ENCODE measurements at places on chromosomes 2 and 18. TPM values are rescaled to one million over a fixed set of nuclear protein-coding genes. Genes with fewer than 3 reads are reported as not detected.

Gene FABP1
- 930 TPM for total RNA-seq

Gene PSD4
- total RNA-seq, result 8.6 TPM

Gene EML6
- total RNA-seq, result 19.9 TPM

Gene ACTG2
- 0.13 TPM for total RNA-seq

Gene NEU4
- 107 TPM for total RNA-seq

Gene CRYGD
- total RNA-seq, result not detected

Gene NR4A2
- total RNA-seq, result not detected

GRCh38 chr2:39647104-39647765 is 18.5 kb upstream of the TMEM178A start:
- peaks cover 7% of the 10 kb centered on the region for H3K4me1 ChIP-seq
- no peak overlapping the region for H3K27ac ChIP-seq

DNA sequence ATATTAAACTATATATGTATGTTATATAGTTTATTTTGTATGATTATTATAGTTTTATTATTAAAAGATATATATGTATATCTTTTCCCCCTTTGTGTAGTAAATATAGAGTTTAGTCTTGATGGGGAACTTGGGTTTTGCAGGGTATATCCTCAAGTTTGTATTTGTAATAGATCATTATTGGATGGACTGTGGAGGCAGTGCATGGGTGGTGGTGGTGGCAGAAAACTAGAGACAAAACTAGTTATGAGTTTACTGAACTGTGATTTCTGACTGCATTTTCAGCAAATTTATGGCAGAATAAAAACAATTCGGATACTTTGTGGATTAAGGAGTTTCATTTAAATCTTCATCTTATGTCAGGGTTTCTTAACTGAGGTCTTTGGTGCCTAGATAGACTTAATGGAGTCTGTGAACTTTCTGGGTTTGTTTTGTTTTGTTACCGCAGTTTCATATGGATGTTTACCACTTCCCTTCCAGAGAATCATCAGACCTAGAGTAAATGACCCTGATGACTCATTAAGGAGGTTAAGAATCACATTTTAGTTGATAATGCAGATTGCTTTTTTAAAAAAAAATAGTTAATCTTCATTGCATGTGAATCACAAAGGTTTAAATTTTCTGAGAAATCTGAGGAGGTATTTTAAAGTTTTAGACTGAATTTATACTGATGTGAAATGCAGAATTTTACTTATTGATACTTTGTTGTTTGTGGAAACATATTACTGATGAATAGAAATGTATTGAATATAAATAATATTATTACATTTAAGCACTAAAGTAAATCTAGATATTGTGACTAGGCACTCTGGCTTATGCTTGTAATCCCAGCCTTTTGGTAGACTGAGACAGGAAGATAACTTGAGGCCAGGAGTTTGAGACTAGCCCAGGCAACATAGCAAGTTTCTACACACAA is 14.5 kb downstream of the EPC2 start:
- H3K4me3 ChIP-seq, result no peak overlapping the region
- H3K4me1 ChIP-seq, result peaks cover 43% of the 10 kb centered on the region
- no peak for DNase-seq
- no peak overlapping the region for H3K27ac ChIP-seq
- no peaks in the 10 kb centered on the region for H3K27me3 ChIP-seq
- H3K36me3 ChIP-seq, result no peaks in the 10 kb centered on the region

GRCh38 chr18:33277431-33277830 is 163.1 kb downstream of the CCDC178 start:
- no peak for DNase-seq
- H3K27me3 ChIP-seq, result no peaks in the 10 kb centered on the region
- H3K4me1 ChIP-seq, result no peaks in the 10 kb centered on the region
- H3K27ac ChIP-seq, result no peak overlapping the region
- H3K4me3 ChIP-seq, result no peak overlapping the region

DNA sequence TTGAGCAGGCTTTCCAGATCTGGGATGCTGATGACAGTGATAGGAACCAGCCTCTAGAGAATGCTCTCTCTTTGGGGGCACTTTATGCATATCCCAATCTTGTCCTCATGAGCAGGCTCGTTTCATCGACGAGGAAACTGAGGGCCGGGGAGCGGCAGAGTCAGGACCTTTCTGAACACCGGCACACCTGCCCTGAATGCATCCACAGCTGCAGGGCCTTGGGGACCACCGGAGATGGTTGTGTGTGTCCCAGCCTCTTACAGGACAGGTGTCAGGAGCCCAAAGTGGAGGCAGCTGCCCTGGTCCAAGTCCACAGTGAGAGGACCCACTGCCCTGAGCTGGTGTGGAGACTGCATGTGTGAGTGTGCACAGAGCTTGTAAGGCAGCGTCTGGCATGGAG is 47.6 kb upstream of the FAHD2A start:
- no peak for DNase-seq
- no peaks in the 10 kb centered on the region for H3K36me3 ChIP-seq
- no peak overlapping the region for H3K27ac ChIP-seq
- no peaks in the 10 kb centered on the region for H3K4me1 ChIP-seq
- H3K4me3 ChIP-seq, result no peak overlapping the region

DNA sequence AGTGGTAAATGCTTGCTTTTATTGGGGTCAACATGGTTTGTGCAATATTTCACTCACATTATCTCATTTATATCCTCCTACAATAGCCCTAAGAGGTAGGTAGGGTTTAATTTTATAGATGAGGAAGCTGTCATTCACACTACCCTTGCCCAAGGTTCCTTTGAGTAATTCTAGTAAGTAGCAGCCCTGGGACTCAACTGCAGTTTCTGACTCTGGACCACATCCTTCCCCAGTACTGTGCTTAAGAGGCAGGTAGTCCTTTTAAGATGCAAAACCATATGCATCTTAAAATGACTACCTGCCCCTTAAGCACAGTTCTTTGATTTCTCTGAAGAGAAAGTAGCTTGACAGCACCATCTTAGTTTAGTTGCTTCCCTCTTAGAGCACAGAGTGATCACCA is 15.7 kb upstream of the NT5C1B start:
- DNase-seq, result no peak
- H3K4me3 ChIP-seq, result no peak overlapping the region
- H3K27me3 ChIP-seq, result no peaks in the 10 kb centered on the region
- H3K4me1 ChIP-seq, result no peaks in the 10 kb centered on the region
- no peaks in the 10 kb centered on the region for H3K36me3 ChIP-seq

GRCh38 chr2:189328848-189329245 is 112.4 kb upstream of the WDR75 start:
- no peak overlapping the region for H3K4me3 ChIP-seq
- no peaks in the 10 kb centered on the region for H3K4me1 ChIP-seq
- no peak for DNase-seq
- H3K36me3 ChIP-seq, result no peaks in the 10 kb centered on the region
- H3K27ac ChIP-seq, result no peak overlapping the region
- no peaks in the 10 kb centered on the region for H3K27me3 ChIP-seq

GRCh38 chr2:39164089-39164488 is 43.2 kb upstream of the SOS1 start:
- no peak for DNase-seq
- H3K27me3 ChIP-seq, result no peaks in the 10 kb centered on the region
- H3K4me3 ChIP-seq, result no peak overlapping the region
- H3K36me3 ChIP-seq, result no peaks in the 10 kb centered on the region
- H3K27ac ChIP-seq, result no peak overlapping the region

- no peak overlapping the region for H3K4me3 ChIP-seq
- H3K36me3 ChIP-seq, result peaks cover 14% of the 10 kb centered on the region
- H3K27me3 ChIP-seq, result no peaks in the 10 kb centered on the region
- peaks cover 36% of the 10 kb centered on the region for H3K4me1 ChIP-seq
- no peak overlapping the region for H3K27ac ChIP-seq
Observed at GRCh38 chr2:215979620-215980019, 33.7 kb downstream of the MREG start.

DNA sequence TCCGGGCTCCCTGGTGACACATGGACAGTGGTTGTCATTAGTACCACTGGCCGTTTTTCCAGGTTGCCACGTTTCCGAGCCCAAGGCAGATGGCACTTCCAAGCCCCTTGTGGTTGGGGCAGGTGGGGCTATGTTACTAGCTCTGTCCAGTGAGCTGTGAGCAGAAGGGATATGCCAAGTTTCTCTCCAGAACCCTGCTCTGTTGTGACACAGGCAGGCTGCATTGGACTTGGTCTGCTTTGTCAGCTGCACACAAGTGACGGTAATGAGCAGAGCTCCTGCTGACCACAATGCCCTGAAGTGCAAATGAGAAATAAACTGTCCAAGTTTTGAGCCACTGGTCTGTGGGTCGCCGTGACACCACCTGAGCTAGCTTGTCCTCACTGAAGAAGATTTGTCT is 118.8 kb downstream of the GYPC start:
- H3K4me1 ChIP-seq, result peaks cover 8% of the 10 kb centered on the region
- H3K27ac ChIP-seq, result no peak overlapping the region
- no peaks in the 10 kb centered on the region for H3K36me3 ChIP-seq
- no peak overlapping the region for H3K4me3 ChIP-seq

DNA sequence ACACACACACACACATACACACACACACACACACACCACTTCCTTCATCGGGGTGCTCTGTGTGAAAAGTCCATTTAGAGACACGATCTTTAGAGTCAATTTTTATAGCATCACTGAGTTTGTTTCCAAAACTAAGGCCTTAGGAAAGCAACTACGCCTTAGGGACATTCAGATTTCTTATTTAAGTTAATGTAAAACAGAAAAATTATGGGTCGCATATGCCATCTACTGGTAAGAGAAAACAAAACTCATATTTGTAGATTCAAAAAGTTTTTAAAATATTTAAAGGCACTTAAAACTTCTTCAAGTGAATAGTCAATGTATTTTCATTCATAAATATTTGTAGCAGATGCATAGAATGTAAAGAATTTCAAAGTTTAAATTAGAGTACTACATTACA is 166.2 kb downstream of the ATAD2B start:
- H3K36me3 ChIP-seq, result peaks cover 7% of the 10 kb centered on the region
- no peak overlapping the region for H3K27ac ChIP-seq
- H3K4me3 ChIP-seq, result no peak overlapping the region
- DNase-seq, result peak; percentile 7
- H3K27me3 ChIP-seq, result no peaks in the 10 kb centered on the region

DNA sequence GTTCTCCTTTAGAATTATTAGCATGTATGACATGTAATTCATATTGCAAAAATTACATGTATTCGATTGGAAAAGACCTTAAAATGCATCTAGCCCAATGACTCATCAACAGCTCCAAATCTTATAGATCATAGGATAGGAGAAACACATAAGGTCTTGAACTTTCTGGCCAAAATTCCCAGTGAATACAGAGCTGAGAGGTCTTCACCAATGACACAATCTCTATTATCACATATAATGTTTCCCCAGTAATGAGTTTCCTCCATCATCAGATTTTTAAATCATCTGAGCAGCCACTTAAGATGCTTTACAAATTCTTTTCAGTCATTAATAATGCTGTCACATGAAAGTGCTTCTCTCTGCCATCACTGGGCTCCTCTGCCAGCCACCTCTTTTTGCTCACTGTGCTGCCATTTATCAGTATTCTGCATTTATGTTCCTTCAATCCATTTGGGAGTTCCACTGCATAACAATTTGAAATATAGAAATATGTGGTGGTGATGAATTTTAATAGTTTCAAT is 804.9 kb downstream of the SUCLG1 start:
- no peaks in the 10 kb centered on the region for H3K36me3 ChIP-seq
- H3K27me3 ChIP-seq, result no peaks in the 10 kb centered on the region
- no peak overlapping the region for H3K27ac ChIP-seq
- H3K4me1 ChIP-seq, result no peaks in the 10 kb centered on the region
- no peak overlapping the region for H3K4me3 ChIP-seq

DNA sequence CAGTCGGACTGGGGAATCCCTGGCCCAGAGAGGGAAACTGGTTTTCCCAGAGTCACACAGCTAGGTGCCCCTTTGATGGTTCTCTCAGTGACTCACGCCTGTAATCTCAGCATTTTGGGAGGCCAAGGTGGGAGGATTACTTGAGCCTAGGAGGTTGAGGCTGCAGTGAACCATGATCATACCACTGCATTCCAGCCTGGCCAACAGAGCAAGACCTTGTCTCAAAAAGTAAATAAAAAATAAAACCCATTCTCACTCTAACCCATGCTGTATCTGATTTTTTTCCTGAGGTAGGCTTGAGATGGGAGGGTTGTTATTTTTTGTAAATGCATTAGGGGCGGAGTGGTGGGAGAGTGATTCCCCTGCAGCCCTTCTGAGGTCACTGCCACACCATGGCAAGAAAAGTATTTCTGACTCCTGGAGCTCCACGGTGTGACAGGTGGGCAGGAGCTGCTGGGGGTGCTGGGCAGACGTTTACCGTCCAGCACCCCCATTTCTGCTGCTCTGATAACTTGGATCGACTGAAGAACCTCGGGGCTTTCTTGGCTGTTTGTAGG is 60.3 kb downstream of the HPCAL1 start:
- H3K27ac ChIP-seq, result no peak overlapping the region
- H3K27me3 ChIP-seq, result no peaks in the 10 kb centered on the region
- DNase-seq, result no peak
- H3K4me1 ChIP-seq, result peaks cover 58% of the 10 kb centered on the region
- H3K4me3 ChIP-seq, result no peak overlapping the region

- no peaks in the 10 kb centered on the region for H3K27me3 ChIP-seq
- no peak for DNase-seq
- no peaks in the 10 kb centered on the region for H3K36me3 ChIP-seq
- no peak overlapping the region for H3K27ac ChIP-seq
- H3K4me3 ChIP-seq, result no peak overlapping the region
Observed at GRCh38 chr18:46386788-46387187, 270.2 kb downstream of the LOXHD1 start.

DNA sequence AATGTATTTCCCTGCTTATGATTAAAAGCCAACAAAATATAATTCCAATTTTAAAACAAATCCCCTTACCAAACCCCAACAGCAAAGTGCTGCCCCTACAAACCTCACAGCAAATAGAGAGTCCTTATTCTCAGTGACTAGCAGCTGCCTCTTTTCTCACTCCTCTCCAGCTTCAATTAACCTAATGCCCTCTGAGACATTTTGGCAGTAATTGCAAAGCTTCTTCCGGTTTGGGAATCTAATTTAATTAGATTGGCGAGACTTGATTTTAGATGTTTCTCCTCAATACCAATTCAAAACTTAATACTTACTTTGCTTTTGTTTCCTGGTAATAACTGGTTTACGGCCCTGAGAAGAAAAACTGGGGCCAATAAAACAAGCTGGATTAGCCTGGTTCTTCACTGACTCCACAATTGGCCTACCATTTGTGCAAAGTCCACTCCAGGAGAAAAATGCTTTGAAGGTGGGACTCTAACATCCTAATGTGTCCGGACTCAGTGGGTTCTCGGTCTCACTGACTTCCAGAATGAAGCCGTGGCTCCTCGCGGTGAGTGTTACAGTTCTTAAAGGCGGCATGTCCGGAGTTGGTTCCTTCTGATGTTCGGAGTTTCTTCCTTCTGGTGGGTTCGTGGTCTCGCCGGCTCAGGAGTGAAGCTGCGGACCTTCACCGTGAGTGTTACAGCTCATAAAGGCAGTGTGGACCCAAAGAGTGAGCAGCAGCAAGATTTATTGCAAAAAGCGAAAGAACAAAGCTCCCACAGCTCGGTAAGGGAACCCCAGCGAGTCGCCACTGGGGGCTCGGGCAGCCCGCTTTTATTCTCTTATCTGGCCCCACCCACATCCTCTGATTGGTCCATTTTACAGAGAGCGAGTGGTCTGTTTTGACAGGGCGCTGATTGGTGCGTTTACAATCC is 52.8 kb downstream of the SLC35F5 start:
- H3K27ac ChIP-seq, result no peak overlapping the region
- H3K4me1 ChIP-seq, result peaks cover 9% of the 10 kb centered on the region
- DNase-seq, result no peak
- no peaks in the 10 kb centered on the region for H3K27me3 ChIP-seq
- no peaks in the 10 kb centered on the region for H3K36me3 ChIP-seq
- H3K4me3 ChIP-seq, result no peak overlapping the region

GRCh38 chr2:38535404-38535743 is 67.4 kb downstream of the HNRNPLL start:
- no peak overlapping the region for H3K27ac ChIP-seq
- H3K36me3 ChIP-seq, result no peaks in the 10 kb centered on the region
- no peak for DNase-seq

Measured in HepG2 (cell line).